ENCODE measurements at places on chromosomes 1 and 21. TPM values are rescaled to one million over a fixed set of nuclear protein-coding genes. Genes with fewer than 3 reads are reported as not detected.

PGLYRP3 gene
- not detected for total RNA-seq

NUF2 gene
- total RNA-seq = 21.6 TPM

TTC13 gene
- 12.4 TPM for total RNA-seq

TMPRSS3 gene
- total RNA-seq = not detected

SSX2IP gene
- total RNA-seq = 80.1 TPM

CACNA1S gene
- not detected for total RNA-seq

SELP gene
- total RNA-seq = not detected

OR2T33 gene
- 0.16 TPM for total RNA-seq

DDR2 gene
- 195 TPM for total RNA-seq

LCE2B gene
- not detected for total RNA-seq

UTS2 gene
- not detected for total RNA-seq

DNA sequence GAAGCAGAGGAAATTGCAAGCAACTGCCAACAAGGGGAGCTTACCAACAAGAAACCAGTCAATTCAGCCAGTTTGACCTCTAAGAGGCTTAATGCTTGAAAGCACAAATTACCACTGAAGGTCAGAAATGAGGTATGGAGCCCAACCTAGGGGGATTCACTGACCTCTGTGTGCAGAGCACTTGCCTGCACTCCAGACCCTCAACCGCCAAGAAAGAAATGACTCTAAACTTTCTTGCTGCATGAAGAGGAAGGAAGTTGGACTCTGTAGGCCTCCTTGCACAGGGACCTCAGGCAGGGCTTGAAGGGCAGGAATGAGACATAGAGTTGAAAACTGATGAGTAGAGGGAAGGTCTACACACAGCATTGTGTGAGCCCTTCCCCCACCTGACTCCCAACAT is 10.0 kb downstream of the ARMH1 start:
- no peak for DNase-seq

GRCh38 chr1:64598100-64598571 is 128.2 kb downstream of the CACHD1 start:
- peak; percentile 73 for DNase-seq

GRCh38 chr1:93829061-93829460 is 49.9 kb downstream of the DNTTIP2 start:
- DNase-seq = no peak

DNA sequence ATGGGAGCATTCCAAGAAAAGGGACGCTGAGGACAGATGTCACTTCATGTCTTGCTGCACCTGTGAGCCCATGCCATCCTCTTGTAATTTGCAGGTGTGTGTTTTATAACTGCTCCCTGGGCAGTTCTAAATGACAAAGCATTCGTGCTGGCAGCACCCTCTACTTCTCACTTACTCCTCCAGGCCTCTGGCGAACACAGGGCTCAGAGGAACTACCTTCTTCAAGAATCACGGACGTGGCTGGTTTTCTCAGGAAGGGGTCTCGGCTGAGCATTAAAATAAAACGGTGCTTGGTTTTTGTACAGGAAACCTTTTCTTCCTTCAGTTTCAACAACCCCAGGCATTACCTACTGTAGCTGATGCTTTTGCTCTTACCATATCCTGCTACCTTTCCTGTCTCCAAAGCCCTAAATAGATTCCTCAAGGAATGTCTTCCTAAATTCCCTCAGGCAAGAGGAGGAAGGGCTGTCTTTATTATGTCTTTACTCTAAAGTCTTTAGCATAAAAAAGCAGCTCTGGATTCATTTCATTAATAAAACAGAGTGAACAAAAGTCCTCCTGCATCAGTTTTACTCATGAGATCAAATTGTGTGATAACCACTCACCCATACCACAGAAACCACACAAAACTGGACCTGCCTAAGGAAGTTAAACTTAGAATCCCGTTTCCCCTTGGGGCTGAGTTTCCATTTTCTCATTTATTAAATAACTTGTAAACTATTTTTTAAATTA is 79.0 kb upstream of the MAP10 start:
- peak; percentile 8 for DNase-seq

GRCh38 chr1:230120921-230121381 is 53.9 kb downstream of the GALNT2 start:
- no peak for DNase-seq

DNA sequence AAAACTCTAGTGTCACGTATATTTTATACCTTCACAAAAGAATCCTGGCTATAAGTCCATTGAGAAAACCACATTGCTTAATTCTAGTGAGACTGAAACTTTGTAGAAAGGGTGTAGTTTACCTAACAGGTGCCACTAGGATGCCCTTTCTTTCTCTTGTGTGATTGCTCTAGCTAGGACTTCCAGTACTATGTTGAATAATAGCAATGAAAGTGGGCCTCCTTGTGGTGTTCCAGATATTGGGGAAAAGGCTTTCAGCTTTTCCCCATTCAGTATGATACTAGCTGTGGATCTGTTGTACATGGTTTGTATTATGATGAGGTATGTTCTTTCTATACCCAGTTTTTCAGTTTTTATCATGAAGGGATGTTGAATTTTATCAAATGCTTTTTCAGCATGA is 39.7 kb upstream of the CHODL start:
- no peak for DNase-seq

- DNase-seq = no peak
These were observed 12.2 kb downstream of the ADAMTS1 start for GRCh38 chr21:26833011-26833410.

DNA sequence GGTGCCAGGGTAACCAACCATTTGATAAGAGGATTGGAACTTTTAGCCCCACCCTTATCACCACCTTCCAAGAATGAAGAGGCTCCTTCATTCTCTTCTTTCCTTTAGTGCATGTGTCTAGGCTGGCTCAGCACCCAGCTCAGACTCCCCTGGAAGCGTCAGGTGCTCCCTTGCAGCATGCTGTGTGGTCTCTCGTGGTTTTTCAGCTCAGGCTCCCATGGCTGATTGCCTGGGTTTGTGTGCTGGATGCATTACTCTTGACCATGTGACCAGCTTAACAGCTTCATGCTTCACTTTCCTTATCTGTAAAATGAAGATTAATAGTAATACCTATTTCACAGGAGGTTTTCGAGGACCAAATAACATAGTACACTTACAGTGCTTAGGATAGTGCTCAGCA is 198.4 kb downstream of the HHAT start:
- no peak for DNase-seq

GRCh38 chr1:48652334-48652733 is 124.4 kb downstream of the BEND5 start:
- no peak for DNase-seq

DNA sequence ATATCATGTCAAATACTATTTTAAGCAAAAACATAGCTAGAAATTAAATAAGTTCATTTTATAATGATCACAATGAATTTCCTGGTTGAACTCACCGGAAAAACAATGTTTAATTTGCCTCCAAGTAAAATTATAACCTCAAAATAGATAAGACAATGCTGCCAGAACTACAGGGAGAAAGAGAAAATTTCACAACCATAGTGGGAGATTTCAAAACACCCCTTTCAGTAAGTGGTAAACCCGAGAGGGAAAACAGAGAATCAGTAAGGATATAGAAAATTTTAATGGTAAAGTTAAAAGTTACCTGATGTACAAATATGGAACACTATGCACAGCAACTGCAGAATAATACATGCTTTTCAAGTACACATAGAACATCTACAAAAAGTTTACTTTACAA is 43.2 kb upstream of the PLA2G4A start:
- DNase-seq = no peak

GRCh38 chr1:167650269-167651160 is 20.5 kb downstream of the RCSD1 start:
- DNase-seq = no peak

- no peak for DNase-seq
These were observed 8.7 kb upstream of the MAP3K7CL start for GRCh38 chr21:29121759-29122158.

DNA sequence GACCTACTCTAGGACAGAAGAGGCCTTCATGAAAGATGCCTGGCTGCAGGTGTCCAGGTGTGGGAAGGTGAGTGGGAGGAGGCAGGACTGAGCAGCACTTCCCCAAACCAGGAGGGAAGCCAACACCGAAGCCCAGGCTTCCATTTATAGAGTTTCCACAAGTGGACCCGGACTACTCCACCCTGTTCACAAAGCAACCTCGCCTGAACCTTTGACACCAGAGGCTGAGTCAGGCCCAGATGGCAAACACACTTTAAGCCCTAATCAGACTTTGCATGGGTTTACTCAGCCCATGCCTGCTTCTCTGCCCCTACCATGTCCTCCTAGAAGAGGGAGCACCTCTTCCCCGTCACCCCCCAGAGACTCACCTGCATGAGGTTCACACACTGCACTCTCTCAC is 14.0 kb downstream of the PRR9 start:
- no peak for DNase-seq

GRCh38 chr1:228074954-228075730 is 7.4 kb upstream of the ARF1 start:
- no peak for DNase-seq

- DNase-seq = no peak
These were observed 145.2 kb downstream of the FOXD2 start for GRCh38 chr1:47582891-47583608.

GRCh38 chr1:223683586-223684487 is 18.3 kb upstream of the CAPN8 start:
- peak; percentile 36 for DNase-seq

- DNase-seq = no peak
These were observed 1171.2 kb downstream of the PLA2G4A start for GRCh38 chr1:187999973-188000372.

DNA sequence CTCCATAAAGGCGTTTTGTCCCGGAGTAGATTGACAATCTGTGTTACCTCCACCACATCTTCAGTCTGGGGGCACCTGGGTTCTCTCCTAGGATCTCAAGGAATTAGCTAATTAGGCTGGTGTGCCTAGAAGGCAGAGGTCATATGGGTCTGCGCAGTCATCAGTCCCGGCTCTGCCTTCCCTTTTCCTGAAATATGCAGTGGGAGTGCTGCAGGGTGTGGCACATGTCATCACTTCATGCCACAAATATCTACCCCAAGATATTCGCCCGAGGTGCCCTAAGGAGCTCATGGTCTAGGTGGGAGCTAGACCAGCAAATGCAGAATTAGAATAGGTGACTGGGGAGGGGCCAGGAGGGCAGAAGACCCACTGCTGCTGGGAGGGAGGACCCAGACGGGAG is 42.9 kb downstream of the ACTL8 start:
- DNase-seq = no peak

- peak; percentile 83 for DNase-seq
These were observed 63.9 kb upstream of the C1orf105 start for GRCh38 chr1:172356620-172357019.

DNA sequence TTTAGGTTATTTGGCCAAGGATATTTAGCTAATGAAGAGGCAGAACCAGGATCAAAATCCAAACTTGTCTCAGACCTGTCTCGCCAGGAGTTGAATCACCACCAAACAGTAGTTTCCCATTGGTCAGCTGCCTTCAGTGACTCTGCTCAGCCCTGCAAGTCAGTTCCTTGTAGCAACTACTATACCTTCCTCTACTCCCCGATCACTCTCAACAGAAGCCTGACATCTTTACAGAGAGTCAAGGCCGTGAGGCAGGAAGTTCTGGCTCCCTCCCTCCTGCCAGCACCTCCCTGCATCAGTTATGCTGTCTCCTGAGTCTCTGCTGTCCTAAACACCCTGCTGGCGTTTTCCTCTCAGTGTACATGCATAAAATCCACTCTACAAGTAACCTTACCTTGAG is 13.2 kb downstream of the PSMD4 start:
- DNase-seq = no peak

DNA sequence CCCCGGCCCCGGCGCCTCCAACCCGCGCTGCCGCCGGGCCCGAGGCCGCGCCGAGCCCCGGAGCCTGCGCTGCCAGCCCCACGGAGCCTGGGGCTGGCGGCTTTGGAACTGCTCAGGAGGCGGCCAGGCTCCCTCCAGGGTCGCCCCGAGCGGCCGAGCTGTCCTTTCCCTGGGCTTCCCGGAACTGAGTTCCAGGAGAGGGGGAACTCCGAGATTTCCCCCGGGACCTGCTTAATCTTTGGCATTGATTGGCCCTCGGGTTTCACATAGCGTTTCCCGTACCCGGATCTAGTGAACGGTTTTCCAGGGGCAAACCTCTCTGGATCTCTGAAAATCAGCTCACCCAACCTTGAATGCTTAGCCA is 504 bp downstream of the H6PD start:
- DNase-seq = peak; percentile 37

GRCh38 chr1:186152620-186153239 is 222.3 kb downstream of the TPR start:
- DNase-seq = peak; percentile 84

- no peak for DNase-seq
These were observed 21.7 kb downstream of the RHBG start for GRCh38 chr1:156390469-156391365.

DNA sequence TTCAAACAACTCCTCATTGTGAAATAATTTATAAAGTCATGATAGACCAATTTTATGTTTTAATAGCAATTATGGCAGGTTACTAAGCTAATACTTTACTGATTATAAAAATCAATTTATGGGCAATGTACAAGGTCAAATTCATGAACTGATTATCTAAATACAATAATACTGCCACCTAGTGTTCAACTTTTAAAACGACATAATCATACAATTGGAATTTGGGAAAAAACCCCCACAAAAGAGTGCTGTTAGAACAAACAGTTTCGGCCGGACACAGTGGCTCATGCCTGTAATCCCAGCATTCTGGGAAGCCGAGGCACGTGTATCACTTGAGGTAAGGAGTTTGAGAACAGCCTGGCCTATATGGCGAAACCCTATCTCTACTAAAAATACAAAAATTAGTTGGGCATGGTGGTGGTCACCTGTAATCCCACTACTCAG is 14.0 kb downstream of the GTF2B start:
- DNase-seq = peak; percentile 28

GRCh38 chr1:205521686-205522085 is 17.2 kb downstream of the CDK18 start:
- DNase-seq = no peak

DNA sequence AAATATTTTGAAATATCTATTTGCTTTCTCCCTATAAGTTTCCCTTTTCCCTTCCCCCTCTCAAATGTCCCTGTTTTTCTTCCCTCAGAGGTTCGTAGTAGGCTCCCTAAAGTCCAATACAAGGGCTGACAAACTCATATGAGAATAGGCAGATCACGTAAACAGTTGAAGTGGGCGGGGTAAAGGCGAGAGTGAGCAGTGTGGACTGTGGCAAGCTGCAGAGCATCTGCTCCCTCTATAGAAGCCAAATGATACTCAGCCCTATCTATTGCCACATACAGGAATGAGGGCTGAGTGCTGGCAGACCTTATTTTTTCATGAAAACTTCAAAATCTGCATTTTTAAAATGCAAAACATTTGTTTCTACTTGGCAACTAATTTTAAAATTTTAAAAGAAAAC is 26.3 kb downstream of the PRDX6 start:
- DNase-seq = peak; percentile 33

DNA sequence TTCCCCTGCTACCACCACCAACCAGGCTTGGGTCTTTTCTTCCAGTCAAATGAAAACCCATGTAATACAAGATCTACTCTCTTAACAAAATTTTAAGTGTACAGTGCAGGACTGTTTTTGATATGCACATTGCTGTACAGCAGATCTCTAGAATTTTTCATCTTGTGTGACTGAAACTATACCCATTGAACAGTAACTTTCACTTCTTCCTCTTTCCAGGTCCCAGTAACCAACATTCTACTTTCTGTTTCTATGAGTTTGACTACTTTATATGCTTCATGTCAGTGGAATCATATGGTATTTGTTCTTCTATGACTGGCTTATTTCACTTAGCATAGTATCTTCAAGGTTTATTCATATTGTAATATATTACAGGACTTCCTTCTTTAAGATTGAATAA is 45.3 kb upstream of the PLPPR4 start:
- DNase-seq = no peak

Data from HFFc6 (cell line).